ENCODE measurements at places on chromosomes 2 and 18.
A peak's percentile ranks its signal among the peaks of the same experiment; 100 is the strongest.

GRCh38 chr2:222504719-222505118 lies 80.4 kb downstream of the SGPP2 start:
- DNase-seq = no peak

DNA sequence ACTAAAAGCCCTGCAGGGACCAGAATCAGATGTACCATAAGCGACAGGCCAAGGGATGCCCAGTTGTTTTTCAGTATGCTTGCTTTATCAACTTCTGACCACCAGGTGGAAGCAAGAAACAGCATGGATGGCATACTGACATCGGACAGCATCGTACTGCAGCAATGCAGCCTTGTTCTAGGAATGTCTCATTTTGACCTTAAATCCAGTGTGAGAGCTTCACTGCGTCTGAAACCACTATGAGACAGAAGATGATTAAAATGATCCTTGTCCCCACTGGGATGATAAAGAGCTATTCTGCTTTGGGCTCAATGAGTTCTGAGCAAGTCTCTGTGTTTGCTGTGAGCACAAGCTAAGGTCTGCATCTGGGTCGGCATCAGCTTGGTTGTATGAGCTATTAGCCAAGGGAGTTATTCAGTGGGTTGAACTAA lies 54.3 kb downstream of the CDK15 start:
- peak; percentile 29 for DNase-seq

GRCh38 chr2:10444463-10444862 lies 3.7 kb downstream of the ODC1 start:
- no peak for DNase-seq

DNA sequence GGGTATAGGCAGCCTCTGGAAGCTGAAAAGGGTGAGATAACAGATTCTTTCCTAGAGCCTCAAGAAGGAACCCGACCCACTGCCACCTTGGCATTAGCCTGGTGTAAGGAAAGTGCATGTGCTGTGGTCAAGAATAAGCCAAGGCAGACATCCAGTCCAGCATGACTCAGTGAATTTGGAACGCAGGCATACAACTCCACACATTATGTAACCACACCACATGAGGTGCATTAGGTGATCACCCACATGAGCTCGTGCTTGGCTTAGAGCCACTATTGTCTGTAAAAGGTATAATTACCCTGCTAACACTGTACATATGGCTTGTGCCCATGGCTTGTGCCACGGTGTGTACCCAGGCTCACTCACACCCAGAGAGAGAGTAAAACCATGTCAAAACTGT lies 583.7 kb upstream of the HNMT start:
- DNase-seq = no peak

DNA sequence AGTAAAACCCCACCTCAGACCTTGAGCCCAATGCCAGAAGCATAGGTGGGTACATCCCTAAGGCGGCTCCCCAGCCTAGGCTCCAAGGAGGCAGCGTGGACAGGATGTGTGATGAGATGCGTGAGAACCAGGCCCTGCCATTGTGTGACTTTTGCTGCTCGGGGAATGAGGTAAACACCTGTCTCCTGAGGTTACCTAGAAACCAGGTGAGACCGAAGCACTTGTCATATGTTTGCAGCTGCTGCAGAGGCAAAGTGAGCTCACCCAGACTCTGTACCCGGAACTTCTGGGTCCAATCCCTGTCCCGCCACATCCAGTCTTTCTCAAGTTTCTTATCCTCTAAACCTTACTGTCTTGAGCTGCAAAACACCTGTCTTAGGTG lies 3.4 kb downstream of the FBLN7 start:
- DNase-seq = no peak

- no peak for DNase-seq
Observed at GRCh38 chr18:58615140-58616132, 13.5 kb downstream of the ALPK2 start.

DNA sequence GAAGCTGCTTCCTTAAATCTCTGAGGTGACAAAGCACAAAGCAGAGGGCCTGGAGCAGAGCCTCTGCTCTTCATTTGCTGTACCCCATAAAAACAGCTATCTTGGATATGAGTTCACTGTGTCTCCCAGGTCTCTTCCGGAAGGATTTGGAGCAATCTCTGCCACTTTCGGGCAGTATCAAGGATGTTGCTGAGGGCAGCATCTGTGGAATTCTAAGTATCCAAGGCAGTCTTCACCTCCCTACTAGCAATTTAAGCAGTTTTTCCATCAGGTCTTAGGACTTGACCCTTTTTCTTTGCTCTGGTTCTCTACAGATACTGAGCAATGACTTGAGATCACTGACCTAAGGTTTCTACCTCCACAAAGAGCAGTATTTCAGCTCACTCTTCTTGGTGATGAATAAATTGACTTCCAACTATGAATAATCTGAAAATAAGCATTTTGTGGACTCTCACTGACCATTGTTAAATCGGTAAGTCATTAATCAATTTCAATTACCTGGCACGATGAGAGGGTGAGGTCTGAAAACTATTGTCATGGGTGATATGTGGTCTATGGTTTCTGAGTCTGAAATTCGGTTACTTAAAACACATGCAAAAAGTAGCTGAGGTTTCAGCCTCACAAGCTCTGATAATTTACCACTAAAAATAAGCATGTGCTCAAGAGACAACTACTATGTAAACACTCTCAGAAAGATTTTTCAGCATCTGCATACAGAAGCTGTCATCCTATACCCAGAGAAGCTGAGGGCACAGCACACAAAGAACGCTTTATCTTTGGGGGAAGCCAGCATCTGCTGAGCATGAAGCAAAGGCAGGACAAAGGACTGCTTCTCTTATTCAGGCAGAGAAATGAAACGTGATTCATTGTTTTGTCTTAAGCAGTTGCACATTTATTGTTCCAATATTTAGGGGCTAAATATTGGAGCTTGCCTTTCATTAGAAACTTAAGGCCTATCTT lies 32.1 kb upstream of the SPATS2L start:
- no peak for DNase-seq

GRCh38 chr18:53789376-53790247 lies 434.9 kb downstream of the MBD2 start:
- no peak for DNase-seq

- no peak for DNase-seq
Observed at GRCh38 chr2:28400921-28401320, 8.3 kb downstream of the FOSL2 start.

DNA sequence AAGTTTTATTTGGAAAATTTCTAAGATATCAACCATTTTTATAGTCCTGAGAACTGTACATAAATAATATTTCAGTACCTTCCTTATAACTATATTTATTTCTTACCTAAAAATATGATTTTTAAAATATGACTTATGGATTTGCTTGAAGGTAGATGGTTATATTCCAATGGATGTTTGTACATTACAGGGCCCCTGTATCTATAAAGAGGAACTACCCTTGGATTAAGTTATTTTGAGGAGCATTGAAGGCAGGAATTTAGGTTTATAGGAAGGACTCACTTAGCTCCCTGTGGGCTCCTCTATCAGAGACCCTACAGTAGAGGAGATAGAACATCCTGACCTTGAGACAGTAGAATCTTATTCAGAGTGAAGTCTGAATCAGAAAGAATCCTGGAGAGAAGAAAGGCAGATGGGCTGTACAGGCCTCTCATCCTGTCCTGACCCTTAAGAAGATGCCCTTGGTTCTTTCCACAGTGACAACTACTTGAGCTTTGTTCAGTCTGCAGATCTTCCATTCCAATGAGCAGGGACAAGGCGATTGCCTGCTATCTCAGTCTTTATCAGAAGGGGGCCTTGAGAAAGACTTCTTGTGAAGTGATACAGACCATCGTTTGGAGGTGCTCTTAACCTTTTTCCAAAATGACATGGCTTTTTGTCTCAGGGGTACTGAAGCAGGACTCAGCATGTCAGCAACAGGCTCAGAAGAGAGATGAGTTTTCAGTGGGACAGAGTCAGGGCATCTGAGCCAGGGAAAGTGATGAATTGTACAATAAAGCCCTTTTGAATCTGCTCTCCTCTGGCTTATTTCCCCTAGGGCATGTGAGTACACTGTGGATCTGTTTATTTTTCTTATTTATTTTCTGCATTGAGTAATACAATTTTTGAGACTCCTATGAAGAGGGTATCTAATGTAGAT lies 20.9 kb downstream of the OXER1 start:
- DNase-seq = no peak

DNA sequence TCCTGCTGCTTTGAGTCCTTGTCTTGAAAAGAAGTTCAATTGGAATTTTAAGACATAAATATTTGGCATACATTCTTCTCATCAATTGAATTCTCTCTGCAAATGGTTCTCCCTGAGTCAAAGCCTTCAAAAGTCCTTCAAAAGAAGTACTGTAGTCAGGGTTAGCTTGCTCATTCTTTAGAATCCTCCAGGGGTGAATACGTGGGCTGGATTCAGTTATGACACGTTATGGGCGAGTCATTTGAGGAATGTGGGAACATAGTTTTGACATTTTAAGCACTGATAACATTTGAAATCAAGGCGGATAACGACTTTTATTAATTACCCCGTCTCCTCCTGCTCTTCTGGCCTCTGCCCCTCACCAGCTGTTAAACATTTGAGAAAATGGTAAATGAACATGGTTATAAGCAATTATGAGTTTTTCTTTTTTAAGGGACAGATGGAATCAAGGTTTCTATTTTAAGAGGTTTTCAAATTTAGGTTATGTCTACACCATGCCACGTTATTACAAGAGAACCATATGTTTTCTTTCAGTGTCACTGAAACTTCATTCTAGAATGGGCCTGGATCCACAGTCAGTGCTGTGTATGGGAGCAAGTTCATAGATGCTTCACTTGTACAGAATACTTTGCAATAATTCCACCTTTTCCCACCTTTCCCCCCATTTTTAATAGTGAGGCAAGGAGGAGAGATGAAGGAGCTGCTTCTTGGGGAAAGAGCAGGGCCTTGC lies 273.1 kb downstream of the TSN start:
- no peak for DNase-seq

DNA sequence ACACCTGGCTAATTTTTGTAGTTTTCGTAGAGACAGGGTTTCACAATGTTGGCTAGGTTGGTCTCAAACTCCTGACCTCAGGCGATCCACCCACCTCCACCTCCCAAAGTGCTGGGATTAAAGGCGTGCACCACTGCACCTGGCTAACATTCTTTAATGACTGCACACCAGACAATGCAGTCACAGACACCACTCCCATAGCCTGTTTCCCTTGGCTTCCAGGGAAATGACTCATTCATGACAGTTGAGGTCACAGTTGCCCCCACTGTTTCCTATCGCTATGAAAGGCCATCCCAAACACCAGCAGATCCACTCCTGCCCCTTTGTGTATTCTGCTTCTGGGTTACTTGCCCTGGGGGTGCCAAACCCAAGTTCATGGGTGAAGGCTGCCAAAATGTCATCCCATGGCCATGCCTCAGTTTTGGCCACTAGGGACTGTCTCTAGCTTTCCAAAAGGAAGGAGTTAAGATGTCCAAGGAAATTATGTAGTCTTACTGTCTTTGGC lies 8.7 kb downstream of the CHMP1B start:
- no peak for DNase-seq

- DNase-seq = no peak
Observed at GRCh38 chr2:225020168-225020849, 22.0 kb downstream of the DOCK10 start.

DNA sequence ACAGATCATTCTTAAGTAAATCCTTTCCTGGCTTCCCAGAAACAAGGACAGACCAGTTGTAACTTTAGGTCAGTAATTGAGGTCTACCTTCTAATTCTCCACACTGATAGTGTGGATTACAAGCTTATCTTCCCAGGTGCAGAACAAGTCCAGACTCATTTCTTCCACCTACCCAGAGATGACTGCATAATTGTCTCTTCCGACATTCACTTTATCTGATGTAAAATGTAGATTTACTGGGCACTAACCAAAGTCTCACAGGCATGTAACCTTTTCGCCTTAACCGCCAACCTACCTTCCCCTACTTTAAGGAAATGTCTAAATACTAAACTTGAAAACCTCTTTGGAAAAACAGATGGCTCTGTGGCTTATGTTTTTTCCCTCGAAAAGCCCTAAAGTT lies 96.2 kb downstream of the NCK2 start:
- DNase-seq = no peak

GRCh38 chr2:158914731-158915130 lies 53.7 kb upstream of the TANC1 start:
- no peak for DNase-seq

DNA sequence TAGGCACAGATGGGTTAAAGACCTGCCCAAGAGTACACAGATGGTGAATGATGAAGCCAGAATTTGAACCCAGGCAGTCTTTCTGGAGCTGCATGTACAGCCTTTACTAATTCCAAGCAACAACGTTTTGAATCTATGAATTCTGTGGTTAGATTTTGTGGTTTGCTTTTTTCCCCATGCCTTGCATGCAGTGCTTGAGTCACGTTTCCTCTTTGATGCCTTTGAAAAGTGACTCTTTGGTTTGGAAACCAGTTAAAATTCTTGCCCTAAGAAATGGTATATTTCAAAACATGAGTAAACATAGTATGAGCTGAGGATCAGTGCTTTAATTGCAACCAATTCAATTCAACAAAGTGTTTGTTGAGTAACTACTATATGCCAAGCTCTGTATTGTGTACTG lies 48.2 kb upstream of the PPM1B start:
- no peak for DNase-seq

DNA sequence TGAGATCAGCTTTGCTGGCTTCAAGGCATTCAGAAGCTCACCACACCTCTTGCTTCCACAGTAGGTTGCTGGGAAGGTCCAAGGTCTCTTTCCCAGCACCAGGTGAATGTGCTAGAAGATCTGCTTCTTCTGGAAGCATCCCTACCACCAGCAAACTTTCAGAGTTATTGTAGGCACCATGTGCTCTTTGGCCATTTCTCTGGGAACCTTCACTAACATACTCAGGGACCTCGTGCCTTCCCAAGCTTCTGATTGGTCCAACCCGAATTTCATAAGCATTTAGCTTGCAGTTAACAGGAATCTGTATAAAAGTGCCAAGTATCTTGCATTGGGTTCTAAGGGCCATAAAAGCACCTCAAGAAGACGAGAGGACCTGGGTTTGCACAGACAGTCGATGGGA lies 86.5 kb upstream of the ARL4C start:
- no peak for DNase-seq

DNA sequence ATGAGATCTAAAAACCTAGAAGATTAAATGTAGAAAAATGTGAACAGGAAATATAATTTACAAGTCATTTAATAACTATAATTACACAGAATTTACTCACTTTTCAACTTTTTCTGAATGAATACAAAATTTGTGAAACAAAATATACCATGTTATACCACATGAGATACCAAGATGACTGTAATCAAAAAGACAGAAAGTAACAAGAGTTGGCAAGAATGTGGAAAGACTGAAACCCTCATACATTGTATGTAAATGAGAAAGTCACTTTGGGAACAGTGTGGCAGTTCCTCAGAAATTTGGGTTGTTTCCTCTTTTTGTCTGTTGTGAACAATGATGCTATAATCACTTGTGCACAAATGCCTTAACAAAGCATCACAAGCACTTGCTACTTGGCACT lies 145.4 kb upstream of the ZNF804A start:
- no peak for DNase-seq
